ENCODE measurements at places on chromosomes 5 and 9.
A peak's percentile ranks its signal among the peaks of the same experiment; 100 is the strongest.

DNA sequence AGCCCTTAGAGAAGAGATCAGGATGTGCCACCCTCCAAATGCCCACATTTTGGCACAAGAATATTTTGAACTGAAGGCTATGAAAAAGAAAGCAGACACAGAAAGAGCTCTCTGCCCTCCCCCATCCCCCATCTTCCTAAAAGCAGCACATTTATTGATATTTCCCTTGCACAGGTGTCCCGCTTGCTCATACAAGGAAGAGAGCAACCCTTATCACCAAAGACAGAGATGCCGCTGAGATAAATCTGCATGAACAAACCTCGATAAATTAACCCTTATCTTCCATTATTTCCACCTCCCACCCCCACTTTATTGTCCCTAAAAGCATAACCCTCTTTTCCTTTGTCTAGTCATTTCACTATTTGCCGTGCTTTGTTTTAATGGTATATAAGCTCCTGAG is 1.8 kb downstream of the SLC28A3 start:
- no peak for DNase-seq

DNA sequence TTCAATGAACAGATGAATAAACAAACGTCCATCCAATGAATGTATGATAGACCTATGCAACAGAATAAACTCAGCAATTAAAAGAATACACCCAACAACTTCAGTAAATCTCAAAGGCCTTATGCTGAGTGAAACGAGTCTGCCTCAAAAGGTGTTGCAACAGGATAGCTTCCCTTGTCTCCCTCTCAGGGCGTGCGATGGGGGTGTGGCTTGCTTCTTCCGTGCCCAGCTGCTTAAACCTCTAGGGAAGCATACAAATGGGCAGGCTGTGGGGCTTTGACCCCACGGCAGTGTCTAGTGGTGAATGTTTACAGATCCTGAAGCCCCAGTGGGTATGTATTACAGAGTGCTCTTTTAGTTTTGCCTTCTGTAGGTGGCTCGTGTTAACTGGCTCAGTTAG is 87.0 kb upstream of the CCL21 start:
- DNase-seq: no peak

- no peak for DNase-seq
Measured at GRCh38 chr5:80592105-80592504, 22.0 kb upstream of the ANKRD34B start.

DNA sequence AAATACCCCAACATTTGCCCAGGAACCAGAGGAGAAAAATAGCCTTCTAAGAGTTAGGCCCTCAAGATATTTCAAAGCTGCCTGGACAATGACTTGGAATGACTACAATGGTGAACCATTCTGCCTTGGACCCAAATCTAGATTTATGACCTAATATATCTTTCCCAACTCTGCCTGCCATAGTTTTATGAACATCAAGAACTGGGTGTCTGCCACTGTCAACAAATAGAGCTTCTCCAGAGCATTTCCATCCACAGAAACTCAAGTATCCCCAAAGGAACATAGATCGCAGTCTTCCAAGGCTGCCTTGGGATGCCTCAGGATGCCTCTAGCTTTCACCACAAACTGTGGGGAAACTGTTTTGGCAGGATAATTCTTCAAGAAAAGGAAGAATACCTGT is 48.2 kb upstream of the NFIB start:
- DNase-seq: no peak

- DNase-seq: no peak
Measured at GRCh38 chr9:22622815-22623214, 176.2 kb downstream of the DMRTA1 start.

DNA sequence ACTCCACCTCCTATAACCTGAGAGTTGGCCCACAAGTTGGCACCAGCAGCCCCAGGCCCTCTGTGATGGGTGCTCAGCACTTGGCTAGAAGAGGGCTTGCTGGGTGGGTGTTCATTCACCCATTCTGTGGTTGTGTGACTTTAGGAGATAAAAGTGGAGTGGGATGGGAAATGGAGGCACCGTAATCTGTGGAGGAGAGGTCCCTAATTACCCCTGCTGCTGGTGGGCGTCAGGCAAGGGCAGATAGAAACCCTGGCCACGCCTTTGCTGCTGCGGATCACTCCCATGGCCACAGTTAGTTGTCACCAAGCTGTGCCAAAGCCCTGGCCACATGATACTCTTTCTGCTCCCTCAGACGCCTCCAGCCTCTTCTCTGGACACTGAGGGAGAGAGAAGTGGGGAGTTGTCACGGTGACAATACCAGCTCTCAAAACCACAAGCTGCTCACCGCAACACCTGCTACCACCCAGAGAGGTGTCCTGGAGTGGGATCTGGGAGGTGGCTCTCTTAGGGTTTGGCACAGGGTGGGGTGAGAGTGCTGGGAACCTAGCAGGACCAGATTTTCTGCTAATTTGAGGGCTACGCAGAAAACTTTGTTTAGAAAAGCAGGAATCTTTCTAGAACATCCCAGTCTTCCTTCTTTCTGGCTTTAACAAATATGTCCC is 12.0 kb upstream of the NEUROG1 start:
- DNase-seq: no peak

GRCh38 chr5:163347671-163348070 is 89.7 kb upstream of the CCNG1 start:
- peak; percentile 57 for DNase-seq

DNA sequence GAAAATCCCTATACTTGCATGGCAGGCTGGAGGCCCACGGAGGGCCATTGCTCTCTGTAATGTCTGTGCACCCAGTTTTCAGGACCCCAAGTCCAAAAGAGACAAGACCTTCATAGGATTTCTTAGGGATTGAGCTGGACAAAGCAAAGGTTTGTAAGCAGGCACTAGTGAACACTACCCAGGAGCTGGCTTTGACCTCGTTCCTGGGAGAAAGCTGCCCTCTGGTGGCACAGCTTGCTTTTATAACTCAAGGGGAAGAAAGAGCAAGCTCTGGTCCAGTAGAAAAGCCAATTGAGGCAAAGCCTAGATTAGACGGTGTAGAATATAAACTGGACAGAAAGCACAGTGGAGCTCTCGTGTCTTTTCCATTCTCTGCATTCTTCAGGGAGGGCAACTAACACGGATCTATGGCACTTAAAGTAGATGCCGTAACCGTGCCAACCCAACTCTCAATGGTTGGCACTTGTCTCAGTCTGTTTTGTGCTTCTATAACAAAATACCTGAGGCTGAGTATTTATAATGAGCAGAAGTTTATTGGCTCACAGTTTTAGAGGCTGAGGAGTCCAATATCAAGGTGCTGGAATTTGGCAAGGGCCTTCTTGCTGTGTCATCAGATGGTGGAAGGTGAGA is 7.9 kb downstream of the GABRP start:
- DNase-seq: peak; percentile 74

GRCh38 chr5:172453986-172454357 is 353 bp downstream of the SH3PXD2B start:
- peak; percentile 42 for DNase-seq

DNA sequence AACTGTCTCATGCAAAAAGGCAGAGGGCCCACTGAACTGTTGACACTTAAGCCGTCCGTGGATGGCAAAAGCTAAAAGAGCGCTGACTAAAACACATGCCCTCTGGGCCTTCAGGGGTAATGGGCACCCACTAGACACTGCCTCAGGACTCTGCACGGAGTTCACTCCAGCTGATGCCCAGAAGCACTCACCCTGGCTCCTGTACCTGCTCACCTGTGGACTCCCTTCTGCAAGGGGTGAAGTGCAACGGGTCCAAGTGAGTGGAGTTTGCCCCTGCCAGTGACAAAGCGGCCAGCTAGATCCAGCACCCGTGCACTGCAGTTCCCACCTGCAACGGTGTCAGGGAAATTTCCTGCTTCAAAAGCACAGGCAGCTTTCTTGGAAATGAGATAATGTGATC is 50.2 kb downstream of the SLC1A1 start:
- DNase-seq: no peak

- no peak for DNase-seq
Measured at GRCh38 chr9:102841376-102841775, 153.8 kb upstream of the CYLC2 start.

GRCh38 chr5:126449751-126450271 is 26.6 kb downstream of the GRAMD2B start:
- DNase-seq: peak; percentile 69

- DNase-seq: no peak
Measured at GRCh38 chr5:89120719-89121118, 237.7 kb upstream of the MEF2C start.
